ENCODE measurements at places on chromosomes 13 and 19.

DNA sequence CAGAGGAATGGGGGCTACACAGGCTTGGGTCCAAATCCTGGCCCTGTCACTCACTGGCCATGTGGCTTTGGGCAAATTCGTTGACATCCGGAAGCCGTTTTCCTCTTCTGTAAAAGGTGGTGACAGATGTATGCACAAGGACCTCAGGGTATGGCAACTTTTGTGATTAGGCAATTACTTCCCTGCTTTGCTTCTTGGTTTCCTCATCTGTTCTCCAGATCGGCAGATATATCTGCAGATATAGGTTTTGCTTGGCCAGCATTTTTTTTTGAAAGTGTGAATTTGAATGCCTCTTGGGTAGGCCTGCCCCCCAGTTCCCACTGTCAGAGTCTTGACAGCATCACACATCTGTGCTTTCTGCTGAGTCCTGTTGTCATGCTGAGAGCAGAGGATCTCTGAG, 17.7 kb downstream of the TMEM272 start:
- DNase-seq, result no peak

DNA sequence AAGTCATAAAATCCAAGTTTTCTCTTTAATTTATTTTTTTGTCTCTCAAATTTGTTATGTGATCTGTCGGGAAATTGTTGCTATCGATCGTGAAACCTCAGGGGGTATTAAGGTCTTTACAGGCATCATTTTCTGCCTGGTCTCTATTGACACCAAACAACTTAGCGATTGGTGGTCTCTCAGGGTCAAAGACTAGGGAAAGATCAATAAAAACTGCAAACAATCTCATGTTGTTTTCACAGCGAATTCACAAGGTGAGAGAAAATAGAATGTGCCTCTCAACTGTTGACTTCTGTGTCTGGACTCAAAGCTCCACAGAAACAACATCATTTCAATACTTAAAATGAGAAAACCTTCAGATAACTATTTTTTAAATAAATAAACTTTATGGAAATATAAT, 645.4 kb upstream of the MIR17HG start:
- DNase-seq, result no peak

DNA sequence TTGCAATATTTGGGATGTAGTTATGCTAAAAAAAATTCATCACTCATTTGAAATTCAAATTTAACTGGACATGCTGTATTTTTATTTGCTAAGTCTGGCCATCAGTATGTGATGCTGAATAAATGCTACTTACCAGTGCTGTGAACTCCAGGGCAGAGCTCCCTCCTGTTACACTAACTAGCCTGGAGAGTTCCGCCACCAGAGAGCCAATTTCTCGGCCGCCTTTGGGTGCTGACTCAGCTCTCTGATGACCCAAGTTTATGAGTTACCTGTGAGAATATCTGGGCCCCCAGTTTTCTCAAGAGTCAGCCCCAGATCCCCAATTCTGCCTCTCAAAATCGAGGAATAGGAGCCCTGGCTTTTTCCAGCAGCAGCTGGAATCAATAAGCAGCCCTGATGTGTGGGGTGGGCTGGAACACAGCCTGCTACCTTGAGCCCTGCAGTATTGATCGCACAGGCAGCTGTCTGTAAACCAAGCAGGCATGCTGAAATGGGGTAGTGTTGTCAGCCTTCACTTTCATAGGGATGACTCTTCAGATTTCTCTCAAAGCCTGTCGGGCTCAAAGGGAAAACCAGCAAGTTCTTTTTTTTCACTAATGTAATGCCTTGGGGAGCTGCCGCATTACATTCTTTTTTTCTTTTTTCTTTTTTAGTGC, 113.7 kb downstream of the DNAJC15 start:
- no peak for DNase-seq

DNA sequence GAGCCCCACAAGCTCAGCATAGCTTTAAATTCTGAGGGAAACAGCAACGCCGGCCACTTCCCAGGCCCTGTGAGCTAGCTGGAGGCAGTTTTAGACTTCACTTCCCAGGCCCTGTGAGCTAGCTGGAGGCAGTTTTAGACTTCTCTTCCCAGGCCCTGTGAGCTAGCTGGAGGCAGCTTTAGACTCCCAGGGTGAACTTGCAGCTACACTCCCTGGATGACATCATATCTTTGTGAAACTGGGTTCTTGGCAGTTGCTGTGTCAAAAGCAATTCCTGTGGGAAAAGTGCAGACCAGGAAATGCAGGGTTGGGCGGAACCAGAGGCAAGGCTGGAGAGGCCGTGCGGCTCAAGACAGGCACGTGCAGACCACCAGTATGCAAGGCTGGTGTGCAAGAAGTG, 12.7 kb downstream of the SOX1 start:
- no peak for DNase-seq

- peak; percentile 17 for DNase-seq
Observed at GRCh38 chr13:80297094-80297493, 43.8 kb downstream of the SPRY2 start.

DNA sequence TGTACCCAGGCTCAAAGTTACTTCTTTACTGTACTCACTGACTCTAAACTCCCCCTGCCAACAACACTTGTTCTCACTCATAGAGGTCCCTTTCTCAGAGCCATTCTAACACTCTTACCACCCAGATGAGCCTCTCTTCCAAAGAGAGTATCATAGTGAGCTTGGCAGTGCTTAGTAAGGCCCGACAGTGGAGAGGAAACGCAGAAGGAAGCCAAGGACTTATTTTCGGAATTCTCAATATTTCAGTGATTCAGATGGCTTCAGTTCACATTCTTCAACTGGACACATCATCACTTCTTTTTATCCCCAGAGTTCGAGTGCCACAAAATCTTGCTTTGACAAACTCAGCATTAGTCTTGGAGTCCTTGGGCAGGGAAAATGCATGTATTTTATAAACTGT, 285.9 kb downstream of the DNAJC15 start:
- no peak for DNase-seq

- no peak for DNase-seq
Observed at GRCh38 chr19:4776436-4777211, 14.9 kb upstream of the FEM1A start.

GRCh38 chr13:51364404-51365008, 25.0 kb downstream of the SERPINE3 start:
- peak; percentile 65 for DNase-seq

DNA sequence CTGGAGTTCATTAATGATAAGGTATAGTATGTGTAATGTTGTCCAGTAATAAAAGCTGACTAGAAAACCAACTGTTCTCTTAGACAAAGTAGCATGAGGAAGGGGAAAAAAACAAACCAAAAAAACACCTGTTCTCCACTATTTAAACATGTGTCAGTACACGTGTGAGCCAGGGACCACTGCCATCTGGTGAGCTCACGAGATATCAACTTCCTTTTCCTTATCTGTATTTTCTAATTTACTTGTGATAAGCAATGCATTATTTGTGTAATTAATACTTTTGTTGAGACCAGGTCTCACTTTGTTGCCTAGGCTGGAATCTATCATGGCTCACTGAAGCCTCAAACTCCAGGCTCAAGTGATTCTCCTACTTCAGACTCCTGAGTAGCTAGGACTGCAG, 4.3 kb upstream of the SIX5 start:
- DNase-seq, result no peak

DNA sequence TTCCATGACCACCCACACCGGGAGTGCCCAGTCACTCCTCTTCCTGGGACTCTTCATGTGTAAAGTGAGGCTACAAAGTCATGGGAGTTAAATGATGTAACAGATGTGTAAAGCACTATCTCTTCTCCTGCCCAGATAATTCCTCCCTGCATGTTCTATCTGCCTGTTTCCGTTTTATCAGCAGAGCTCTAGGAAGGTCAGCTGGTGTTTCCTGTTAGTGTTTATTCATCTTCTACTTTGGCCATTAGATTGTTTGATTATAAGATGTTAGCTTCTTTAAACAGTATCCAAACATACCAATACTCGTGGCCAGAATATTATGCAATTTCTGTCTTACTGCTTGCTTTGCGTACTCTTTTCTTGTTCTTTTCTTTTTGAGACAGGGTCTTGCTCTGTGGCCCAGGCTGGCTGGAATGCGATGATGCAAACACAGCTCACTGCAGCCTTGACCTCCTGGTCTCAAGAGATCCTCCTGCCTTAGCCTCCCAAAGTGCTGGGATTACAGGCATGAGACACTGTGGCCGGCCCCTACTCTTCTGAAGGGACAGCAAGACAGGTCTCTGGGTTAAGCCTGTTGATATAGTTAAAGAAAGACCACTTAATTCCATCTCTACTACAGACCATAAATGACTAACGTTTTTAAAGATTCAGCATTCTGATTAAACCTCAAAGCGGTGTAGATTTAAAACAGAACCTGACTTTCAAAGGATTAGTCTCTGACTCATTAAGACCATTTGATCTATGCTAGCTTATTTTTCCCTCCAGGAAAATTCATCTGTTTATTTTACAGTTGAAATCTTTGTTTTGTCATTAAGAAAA, 97.4 kb upstream of the AKAP11 start:
- DNase-seq, result no peak

- no peak for DNase-seq
Observed at GRCh38 chr13:98261165-98261702, 84.2 kb upstream of the RNF113B start.

DNA sequence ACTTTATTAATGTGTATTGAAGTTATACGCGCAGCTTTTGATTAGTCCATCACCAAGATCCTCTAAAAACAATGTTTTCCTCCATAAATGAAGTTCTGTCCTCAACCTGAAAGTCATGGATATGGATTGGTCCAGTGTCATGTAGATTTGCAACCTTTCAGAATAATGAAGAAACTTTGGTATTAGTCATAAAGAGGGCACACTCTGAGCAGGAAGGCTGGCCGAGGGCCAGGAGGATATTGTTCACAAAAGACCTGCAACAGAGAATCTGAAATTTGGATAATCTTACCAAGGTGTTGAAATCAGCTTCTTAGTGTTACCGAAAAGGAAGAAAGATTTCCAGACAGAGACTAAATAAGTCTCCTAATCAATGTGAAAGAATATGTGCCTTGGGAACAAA, 20.7 kb downstream of the CLDN10 start:
- peak; percentile 38 for DNase-seq

GRCh38 chr13:86684402-86684801, 885.2 kb upstream of the SLITRK6 start:
- no peak for DNase-seq

DNA sequence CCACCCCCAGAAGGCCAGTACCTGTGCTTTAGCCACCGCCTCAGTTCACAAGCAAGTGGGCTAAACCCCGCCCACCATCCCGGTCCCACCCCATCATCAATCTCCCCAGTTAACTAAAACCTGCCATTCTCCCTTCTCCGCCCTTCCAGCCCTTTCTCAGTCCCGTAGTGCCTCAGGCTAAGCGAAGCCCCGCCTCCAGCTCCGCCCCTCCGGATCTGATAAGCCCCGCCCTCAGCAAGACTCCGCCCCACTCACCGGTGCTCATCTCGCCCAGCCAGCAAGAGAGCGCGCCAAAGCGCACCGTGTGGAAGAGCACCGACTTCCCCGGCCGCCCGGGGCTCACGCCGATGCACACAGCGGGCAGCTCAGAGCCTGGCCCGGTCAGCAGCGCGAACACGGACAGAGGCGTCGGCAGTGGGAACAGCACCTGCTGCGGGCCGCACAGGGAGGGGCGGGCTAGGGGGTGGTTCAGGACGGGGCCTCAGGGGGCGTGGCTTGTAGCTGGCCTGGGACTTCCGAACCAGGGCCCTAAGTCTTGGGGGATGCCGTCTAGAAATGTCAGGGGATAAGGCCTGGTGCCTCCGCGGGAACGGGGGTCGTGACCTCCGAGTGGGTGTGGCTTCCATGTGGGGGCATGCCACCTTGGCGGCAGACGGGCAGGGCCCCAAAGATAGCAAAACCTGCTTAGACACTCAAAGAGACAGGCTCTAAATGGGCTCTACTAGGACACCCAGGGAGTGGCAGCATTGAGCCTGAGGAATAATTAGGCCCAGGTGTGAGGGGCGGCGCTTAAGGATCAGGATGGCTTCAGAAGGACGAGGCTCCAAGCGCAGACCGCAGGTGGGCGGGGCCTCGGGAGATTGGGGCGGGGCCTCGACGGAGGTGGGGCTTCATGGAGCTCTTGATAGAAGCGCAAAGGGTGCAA, 21.4 kb downstream of the MAP4K1 start:
- peak; percentile 41 for DNase-seq

- DNase-seq, result peak; percentile 58
Observed at GRCh38 chr13:40272776-40273139, 393.7 kb downstream of the FOXO1 start.

DNA sequence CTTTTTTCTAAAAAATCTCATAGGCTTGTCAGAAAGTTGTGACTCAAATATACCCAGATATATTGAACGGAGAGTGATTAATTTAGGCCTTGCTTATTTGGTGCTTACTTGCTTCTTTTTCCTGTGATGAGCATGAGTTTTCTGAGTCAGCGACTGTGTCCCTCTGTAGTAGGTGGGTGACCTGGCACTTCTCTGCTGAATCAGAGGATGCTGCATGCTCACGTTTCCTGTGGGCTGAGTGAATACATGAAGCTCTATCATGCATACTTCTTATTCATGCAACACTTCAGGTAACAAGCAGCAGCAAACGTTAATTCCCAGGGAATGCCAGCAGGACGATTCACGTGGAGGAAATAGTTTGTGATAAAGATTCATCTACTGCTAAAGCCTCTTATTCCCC, 245.0 kb downstream of the KLF5 start:
- peak; percentile 98 for DNase-seq

DNA sequence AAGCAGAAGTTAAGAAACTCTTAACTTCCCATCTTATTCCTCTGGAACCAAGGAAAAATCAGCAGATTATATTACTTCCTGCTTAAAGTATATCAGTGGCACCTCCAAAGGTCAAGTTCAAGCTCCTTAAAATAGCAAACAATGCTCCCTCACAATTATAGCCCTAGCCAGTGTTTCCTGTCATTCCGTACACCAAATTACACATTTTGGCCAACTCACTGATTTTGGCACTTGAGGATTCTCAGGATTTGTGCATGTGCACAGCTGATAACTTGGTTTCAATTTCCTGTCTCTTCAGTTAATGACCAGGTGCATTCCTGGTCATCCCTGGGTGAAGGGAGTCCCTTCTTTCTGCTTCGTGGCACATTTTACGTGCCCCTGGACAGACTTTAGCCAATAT, 42.0 kb downstream of the TPP2 start:
- DNase-seq, result no peak

- DNase-seq, result no peak
Observed at GRCh38 chr19:13756210-13756609, 8.1 kb upstream of the MRI1 start.

DNA sequence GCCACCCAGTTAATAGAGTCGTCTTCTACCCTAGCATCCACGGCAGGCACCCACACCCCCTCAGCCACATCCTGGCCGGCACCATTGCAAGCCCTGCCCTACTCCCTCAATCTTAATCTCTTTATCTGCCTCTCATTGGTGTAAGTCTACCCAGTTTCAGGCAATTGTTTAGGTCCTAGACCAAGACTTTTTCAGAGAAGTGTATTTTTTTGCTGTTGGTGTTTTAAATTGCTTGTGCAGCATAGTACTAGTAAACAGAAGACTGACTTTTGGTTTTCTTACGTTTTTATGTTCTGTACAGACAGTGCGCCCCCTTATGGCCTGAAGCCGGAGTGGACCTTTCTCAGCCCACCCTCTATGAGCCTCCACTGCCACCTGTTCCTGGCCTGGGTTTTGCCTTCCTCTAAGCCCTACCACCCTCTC, 2.3 kb upstream of the LCP1 start:
- DNase-seq, result no peak
